ENCODE measurements at places on chromosomes 2 and 18. TPM values are rescaled to one million over a fixed set of nuclear protein-coding genes. Genes with fewer than 3 reads are reported as not detected.

DNA sequence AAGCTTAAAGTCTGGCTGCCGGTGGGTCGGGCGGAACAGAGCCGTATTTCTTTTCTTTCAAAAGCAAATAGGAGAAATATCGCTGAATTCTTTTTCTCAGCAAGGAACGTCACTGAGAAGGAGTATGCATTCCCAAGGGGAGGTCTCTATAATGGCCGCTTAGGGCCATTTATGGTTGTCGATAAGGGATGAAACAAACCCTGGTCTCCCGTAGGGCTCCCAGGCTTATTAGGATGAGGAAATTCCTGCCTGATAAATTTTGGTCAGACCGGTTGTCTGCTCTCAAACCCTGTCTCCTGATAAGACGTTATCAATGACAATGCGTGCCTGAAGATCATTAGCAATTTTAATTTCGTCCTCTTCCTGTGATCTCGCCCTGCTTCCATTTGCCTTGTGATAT, 227.7 kb upstream of the ZEB2 start:
- no peak for DNase-seq

GRCh38 chr2:128076461-128077106, 14.4 kb upstream of the UGGT1 start:
- no peaks in the 10 kb centered on the region for H3K36me3 ChIP-seq
- no peak overlapping the region for H3K4me3 ChIP-seq
- no peaks in the 10 kb centered on the region for H3K4me1 ChIP-seq
- no peaks in the 10 kb centered on the region for H3K27me3 ChIP-seq

DNA sequence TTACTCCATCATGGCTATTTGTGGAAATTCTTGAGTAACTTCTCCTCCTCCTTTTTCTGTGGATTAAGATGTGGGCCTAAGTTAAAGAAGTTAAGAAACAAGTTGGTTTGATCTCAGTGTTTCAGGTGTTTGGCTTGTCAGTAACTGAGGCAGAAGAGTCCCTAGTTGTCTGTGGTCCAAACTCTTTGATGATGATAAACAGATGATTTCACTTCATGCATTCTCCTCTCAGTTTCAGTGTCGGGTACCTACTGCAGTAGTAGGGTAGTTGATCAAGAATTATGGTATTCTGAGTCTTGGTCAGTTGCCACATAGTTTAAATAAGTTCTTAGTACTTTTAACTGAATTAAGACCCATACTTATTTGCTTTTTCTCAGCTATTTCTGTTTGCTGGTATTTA, 85.6 kb downstream of the NCOA1 start:
- no peak overlapping the region for H3K4me3 ChIP-seq
- H3K4me1 ChIP-seq, result peaks cover 2% of the 10 kb centered on the region
- no peak overlapping the region for H3K27ac ChIP-seq
- no peak for DNase-seq
- H3K27me3 ChIP-seq, result no peaks in the 10 kb centered on the region

DNA sequence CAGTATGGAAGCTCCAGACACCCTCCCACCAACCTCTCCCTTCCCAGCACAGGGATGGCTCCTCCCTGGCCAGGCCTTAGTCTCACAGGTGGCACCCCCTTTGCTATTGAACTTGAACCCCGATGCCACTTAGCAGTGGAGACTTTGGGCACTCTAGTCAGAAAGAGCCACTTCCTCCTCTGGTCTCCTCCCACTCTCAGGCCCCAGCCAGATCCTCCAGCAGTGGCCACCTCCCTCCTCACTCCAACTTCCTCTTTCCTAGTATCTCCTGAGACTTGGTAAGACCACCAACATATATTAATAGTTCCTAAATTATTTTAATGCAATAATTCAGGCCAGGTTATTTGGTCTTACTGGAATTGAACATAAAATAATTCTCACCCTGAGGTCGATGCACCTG, 437.2 kb upstream of the ID2 start:
- H3K27me3 ChIP-seq, result no peaks in the 10 kb centered on the region
- no peak overlapping the region for H3K27ac ChIP-seq
- no peaks in the 10 kb centered on the region for H3K36me3 ChIP-seq
- no peak overlapping the region for H3K4me3 ChIP-seq
- no peaks in the 10 kb centered on the region for H3K4me1 ChIP-seq
- DNase-seq, result no peak

GRCh38 chr18:45321520-45321919, 293.8 kb upstream of the SLC14A2 start:
- no peak for DNase-seq
- H3K4me1 ChIP-seq, result peaks cover 4% of the 10 kb centered on the region
- H3K27me3 ChIP-seq, result no peaks in the 10 kb centered on the region
- H3K36me3 ChIP-seq, result no peaks in the 10 kb centered on the region

DNA sequence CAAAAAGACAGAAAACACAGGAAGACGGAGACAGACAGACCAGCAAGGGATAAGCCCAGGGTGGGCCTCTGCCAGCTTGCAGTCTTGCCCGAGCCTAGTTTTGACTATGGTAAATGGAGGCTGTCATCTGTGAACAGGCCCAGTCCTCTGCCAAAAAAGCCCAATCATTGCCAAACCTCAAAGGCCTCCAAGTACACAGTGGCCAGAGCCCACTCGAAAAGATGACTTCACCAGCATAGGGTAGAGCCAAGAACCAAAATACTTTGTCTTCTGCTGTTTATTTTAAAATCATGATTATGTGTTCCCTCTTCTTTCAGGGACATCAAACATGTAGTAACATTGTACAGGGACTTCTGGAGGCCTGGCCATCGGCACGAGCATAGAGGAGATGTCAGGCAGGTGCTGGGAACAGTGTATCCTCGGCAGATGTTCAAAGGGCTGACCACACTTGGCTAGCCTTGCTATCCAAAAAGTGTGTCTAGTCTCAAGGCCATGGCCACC, 66.0 kb downstream of the TTC32 start:
- H3K4me1 ChIP-seq, result no peaks in the 10 kb centered on the region
- no peak overlapping the region for H3K27ac ChIP-seq
- no peaks in the 10 kb centered on the region for H3K36me3 ChIP-seq
- no peak overlapping the region for H3K4me3 ChIP-seq

DNA sequence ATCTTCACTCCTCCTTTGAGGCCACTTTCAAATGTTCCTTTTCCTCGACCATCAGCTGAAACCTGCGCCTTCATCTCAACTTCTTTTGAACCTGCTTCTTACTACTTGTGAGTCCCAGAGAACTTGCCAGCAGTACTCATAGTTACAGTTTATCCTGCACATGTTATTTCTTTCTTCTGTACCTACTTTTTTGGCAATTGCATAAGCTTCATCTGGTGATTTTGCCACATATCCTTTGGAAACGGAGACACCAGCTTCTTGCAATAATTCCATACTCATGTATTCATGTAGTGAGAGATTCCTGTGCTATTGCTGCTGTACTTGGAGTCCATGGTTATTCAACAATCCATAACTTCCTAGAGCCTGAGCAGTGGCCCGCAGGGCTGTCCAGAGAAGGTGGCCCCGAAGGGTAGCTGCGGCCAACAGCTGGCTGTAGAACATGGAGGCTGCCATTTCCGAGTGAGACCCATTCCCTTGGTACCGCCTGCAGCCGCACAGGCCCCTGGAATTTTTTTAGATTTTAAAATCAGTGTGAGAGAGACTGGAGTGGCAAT, 39.4 kb downstream of the EFR3B start:
- H3K27ac ChIP-seq, result no peak overlapping the region
- no peak for DNase-seq
- no peaks in the 10 kb centered on the region for H3K36me3 ChIP-seq

Gene OBSL1
- 537 TPM for total RNA-seq

Gene ADI1
- total RNA-seq, result 40.6 TPM

All from ovary (tissue), 10 donors.